Mesendoderm (in vitro differentiated cells): ENCODE measurements at places on chromosomes 13 and 19.

DNA sequence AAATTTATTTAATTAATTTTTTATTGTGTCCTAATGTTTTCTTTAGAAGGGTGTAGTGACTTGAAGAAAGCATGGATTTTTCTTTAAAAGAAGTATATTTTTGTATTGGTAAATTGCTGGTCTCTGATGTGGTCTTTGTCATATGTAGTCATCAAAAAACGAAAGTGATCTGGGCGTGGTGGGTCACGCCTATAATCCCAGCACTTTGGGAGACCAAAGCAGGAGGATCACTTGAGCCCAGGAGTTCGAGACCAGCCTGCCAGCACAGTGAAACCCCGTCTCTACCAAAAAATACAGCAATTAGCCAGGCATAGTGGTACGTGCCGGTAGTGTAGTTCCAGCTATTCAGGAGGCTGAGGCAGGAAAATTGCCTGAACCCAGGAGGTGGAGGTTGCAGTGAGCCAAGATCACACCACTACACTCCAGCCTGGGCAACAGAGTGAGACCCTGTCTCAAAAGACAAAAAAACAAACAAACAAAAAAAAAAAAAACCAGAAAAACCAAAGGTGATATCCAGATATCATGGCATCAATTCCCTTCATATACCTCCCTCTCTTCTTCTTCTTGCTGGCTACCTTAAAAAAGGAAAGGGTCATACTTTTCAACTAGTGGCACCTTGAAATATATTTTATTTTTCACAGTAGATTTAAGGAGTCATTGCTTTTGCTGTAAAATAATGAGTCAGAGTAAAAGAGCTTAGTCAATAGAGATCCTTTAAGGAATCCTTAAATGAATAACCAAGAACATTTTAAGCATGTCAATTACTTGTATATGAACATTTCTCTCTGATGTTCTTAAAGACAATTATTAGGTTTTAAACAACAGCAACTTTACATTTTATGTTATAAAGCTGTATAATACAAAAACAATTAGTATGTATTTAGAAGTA lies 19.9 kb downstream of the KCTD4 start:
- no peak for DNase-seq

DNA sequence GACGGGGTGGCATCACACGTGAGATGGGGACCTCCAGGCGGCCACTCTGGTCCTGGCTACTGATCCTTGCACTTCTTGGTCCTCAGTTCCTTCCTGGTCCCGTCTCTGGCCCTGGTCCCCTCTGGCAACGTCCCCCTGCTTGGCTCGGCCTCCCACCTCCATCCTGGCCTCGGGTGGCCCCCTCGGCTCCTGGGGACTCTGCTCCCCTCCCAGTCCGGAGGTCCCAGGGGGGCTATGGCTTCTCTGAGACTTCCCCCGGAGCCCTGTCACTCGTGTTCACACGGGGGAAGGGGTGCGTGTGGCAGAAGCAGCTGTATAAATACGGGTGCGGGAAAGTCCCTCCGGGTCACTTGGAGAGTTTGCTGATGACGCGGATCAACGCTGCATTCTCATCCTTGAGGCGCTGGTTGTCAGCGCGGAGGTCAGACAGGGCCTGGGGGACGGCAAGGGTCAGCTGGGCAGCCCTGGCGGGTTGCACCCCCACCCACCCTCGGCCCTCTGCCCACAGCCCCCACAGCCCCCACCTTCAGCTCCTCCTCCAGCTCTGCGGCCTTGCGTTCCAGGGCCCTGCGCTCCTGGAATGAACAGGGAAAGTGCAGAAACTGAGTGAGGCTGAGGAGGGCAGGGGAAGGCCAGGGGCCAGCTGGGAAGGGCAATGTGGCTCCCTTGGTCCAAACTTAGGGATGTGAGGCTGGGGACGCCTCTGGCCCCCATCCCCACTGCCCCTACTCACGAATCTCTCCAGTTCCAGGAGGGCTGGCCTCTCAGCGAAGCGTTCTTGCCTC lies 15.6 kb downstream of the EPS8L1 start:
- DNase-seq, result no peak

GRCh38 chr19:3336351-3336679 lies 30.1 kb upstream of the NFIC start:
- DNase-seq, result no peak

DNA sequence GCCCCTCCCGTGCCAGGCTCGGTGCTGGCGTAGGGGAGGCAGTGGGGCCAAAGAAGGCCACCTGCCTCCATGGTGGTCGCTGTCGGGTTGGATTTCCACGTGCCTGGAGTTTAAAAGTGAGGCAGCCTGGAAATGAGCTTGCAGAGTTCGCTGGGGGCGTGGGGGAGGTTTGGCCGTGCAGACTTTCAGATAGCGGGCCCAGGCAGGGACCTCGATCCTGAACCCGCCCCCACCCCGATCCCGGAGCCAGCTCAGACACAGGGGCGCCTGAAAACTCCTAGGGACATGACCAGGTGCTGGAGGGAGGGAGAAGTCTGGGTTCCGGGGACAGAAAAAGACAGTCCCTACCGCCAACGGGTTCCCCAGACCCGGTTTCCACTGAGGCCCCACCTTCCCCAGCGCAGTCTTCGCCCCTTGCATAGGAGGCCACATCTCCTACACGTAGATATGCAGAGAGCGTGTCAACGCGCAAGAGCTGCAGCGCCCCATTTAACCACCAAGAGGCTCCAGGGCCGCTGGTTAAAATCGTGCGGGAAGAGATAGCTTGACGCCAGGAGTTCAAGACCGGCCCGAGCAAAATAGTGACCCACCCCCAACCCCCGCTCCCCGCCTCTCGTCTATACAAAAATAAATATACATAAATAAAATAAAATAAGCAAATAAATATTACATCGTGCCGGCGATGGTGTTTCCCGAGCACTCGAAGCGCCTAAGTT lies 8.5 kb downstream of the CCDC8 start:
- peak; percentile 82 for DNase-seq

DNA sequence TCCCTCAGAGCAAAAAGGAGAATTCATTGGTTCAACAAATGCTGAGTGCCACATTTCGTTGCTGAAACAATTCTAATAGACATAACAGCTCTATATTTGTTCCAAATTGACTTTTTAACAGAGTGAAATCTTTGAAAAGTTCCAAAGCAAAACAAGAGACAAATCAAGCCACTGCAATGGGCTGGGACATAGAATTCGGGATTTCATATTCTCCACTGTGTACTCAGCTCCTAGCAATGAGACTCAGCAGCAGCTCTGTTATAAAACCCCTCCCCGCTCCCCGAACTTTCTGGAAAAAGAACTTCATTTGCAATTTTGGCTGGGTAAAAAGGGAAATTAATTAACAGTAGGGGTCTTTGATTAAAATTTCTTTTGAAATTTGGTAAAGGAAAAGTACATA lies 11.3 kb downstream of the RFX2 start:
- DNase-seq, result no peak

DNA sequence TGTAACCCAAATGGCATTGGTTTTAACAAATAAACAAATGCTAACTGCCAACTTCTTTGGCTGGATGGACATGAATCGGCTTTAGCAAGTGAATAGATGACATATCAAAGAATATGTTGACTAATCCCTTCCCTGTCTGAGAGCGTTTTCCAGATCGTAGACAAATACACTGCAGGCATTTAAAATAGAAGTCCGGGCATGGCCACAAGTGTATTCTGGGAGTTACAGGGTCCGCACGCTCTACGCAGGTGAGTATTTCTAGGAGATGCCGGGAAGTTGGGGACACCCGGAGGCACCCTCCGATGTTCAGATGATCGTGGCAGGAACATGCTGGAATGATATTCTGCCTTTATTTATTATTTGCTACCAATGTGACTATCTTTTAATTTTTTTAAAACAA lies 53.2 kb upstream of the ZNF536 start:
- DNase-seq, result no peak

- no peak for DNase-seq
These were observed 10.6 kb upstream of the CYSLTR2 start for GRCh38 chr13:48643159-48643558.

- no peak for DNase-seq
These were observed 1.5 kb upstream of the GRWD1 start for GRCh38 chr19:48444129-48444935.

DNA sequence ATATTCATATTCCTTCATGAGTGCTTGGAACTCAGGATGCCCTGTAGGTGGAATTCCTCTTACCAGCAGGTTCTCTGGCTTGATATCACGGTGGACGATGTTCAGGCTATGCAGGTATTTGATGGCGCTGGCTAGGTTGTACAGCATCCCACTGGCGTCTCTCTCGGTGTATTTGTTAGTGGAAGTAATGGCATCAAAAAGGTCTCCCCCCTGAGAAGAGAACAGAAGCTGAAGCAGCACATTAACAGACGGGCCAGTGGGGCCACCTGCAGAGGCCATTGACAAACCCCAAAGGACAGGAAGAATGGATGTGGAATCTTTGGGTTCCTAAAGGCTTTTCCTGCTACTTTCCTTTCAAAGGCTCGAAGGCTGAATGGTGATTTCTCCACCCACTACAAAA lies 308.5 kb downstream of the DCLK1 start:
- DNase-seq, result no peak

- no peak for DNase-seq
These were observed 17.7 kb downstream of the LRRC4B start for GRCh38 chr19:50550594-50550966.

DNA sequence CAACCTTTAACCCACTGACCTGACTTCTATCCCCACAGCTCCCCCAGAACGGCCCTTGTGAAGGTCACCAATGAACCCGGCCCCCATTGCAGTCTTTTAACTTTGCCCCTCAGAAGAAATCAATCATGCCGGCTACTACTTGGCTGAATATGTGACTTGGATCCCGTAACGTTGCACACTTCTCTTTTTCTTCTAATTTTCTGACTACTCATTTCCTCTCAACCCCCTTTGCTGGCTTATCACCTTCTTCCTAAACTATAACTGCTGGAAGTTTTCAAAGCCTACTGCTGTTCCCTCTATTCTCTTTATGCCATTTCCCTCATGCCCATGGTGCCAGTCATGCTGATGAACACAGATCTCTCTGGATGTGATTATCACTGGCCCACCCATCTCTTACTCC lies 367.6 kb downstream of the DNAJC15 start:
- no peak for DNase-seq

DNA sequence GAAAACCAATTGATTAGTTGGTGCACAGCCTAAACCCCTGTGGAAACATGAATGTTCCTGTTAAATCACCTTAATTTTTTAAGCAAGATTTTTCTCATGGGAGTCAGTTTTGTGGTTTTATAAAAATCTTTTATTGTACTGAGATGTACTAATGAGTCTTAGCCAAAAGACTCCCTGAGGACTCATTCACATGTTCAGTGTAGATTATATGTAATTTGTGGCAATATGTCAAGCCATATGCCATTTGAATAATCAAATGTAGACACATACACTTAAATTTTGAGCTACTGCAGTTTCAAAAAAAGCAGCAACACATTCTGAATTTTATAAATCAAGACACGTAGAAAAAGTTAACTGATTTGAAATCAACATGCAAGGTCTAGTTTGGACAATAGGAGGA lies 395.2 kb downstream of the MYO16 start:
- no peak for DNase-seq
